ENCODE measurements at places on chromosomes 1 and 21.

DNA sequence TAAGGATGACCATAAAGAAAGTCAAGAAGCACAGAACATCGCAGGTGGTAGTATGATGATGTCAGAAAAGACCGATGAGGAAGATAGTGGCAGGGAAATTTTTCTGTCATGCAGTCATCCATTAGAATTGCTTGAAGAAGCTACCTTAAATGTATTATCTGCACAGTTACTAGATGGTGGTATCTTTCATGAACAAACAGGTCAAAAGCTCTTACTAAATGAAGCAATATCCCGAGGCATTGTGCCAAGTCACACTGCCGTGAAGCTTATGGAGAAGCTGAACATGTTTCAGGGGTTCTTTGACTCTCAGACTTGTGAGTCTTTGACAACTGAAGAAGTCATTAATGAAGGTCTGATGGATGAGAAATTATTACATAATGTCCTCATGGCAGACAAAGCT lies 128.8 kb downstream of the MACF1 start:
- DNase-seq: no peak

DNA sequence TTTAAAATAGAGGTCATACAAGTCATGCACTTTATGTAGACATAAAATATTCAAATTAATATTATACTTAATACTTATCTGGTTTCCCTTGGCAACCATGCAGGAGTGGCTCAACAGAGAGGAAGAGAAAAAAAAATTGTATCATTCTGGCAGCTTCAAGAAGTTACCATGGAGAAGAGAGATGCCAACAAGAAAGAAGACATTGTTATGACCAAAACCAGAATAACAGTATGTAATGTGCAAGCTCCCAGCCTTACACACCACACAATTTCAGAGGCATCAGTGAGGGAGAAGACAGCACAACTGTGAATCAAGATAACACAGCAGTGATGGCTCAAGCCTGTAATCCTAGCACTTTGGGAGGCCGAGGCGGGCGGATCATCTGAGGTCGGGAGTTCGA lies 49.1 kb upstream of the RCOR3 start:
- DNase-seq: no peak

DNA sequence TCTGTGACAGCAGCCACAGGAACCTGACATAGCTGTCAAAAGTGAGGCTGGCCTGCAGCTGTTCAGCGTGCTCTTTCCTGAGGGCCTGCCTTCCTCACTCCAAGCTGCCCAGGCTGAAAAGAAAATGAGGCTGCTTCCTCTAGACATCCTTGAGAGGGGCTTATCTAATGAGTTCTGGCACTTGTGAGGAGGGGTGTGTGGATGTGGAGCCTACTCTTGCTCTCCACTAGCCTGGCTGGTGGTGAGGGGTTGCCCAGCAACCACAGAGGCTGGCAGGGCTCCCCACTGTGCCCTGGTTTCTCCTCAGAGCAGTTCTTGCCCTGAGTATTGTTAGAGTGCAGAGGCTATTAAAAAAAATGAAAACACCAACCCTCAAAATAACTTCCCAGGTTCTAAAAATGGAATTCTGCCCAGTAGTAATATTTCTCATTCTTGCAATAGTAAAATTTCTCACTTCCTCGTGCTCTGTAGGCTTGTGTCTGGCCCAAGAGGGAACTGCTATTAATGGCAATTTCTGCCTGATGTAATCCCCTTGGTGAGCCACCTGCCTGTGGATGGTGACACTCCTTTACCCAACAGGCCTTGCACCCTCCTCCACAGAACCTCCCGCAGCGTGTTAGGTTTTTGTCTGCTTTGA lies 52.6 kb upstream of the EPS8L3 start:
- DNase-seq: peak; percentile 23

GRCh38 chr1:186869526-186870228 lies 40.9 kb downstream of the PLA2G4A start:
- no peak for DNase-seq

- DNase-seq: no peak
Observed at GRCh38 chr1:100051401-100051800, 81.3 kb downstream of the SASS6 start.

DNA sequence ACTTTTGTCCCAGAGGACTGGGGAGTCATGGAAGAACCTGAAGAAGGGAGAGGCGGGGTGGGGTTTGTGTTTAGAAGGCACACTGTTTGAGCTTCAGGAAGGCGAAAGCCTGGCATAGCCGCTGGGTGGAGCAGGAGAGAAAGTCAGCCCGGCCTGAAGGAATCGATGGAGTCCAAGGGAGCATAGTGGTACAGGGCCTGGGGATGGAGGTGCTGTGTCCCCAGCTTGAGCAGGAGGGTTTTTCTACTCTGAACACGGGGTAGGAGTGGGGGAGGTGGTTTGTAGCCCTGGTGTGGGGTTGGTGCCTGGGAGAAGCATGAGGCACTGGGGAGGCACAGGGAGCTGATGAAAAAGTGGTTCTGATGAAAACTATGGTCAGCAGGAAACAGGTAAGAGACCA lies 4.7 kb upstream of the CCDC24 start:
- no peak for DNase-seq

DNA sequence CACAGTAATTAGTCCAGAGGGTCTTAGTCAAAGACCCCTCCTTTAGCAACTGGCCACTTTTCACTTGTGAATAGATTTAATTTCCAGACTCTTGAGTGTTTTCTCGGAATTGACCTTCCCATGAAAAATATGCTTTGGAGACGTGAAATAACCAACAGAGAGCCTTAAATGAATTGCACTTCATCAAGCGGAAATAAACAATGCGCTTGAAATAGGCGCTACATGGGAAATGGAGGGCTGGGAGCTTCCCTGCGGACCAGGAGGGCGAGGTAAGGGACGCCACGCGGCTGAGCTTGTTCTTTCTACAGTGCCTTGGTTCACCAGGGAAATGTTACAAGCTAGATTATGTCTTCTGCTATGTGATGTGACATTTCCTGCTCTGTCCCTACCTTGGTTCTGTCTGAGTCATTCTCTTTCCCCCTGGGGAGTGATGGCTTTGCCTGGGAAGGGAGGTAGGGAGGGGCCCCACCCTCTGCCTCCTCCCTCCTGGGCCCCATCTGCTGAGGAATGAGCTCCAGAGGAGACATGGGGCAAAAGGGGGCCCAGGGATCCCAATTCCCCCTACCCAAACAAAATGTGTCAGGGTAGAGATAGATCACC lies 619.3 kb downstream of the PTPRU start:
- no peak for DNase-seq

DNA sequence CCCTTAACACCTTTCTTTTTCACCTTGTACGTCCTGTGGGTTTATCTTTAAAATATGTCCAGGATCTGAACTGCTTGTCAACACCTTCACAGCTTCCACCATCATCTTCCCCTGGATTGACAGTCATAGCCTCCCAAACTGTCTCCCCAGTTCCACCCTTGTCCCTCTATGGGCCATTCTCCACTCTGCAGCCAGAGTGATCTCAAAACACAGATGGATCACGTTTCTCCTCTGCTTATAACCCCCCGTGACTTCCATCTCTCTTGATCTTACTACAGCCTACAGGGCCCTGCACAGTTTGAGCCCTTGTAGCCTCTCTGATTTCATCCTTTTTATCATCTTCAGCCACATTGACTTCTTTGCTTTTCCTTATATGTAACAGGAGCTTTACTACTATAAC lies 4.3 kb downstream of the INSRR start:
- DNase-seq: no peak

GRCh38 chr1:95558791-95559190 lies 324.8 kb downstream of the RWDD3 start:
- DNase-seq: no peak

DNA sequence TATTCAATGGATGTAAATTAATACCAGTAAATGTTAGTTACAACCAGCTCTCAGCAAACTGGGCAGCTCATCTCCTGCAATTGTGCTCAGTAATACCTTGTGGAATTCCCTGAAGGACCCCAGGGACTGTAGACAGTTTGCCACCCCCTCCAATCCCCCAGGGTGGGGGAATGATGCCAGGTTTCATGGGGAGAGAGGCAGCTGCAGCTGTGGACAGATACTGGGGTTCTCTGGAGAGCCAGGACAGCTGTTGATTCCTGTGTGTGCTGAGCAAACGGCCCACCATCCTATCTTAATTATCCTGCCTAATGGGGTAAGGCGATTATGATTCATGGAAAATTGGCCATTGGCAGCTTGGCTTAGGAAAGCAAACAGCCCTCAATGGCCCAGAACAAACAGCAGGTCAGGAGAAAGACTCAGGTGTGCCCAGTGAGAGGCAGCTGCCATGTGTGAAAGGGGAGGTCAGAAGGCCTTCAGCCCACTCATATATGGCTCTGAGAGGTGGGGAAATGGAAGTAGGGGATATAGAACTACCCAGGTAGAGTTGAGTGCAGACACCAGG lies 148.9 kb upstream of the CTTNBP2NL start:
- peak; percentile 56 for DNase-seq

DNA sequence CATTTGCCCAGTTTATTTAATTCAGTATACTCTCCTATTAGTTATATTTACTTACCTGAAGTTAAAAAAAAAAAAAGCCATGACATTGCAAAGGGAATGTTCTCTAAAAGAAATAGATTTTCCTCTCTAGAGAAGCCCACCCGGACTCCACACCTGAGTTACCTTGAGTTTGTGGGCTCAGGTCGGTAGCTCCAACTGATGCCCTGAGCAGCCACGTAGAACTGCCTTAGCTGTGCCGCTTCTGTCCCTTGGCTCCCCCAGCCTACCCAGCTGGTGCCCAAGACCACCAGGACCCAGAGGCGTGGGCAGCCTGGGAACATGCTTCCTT lies 250 bp downstream of the F5 start:
- DNase-seq: no peak

- no peak for DNase-seq
Observed at GRCh38 chr21:41364308-41364707, 2.5 kb downstream of the MX2 start.

All from NCI-H345 (cell line).